Neural progenitor cell (in vitro differentiated cells): ENCODE measurements at places on chromosomes 16 and 17.

- DNase-seq: no peak
These were observed 38.0 kb downstream of the AXIN2 start for GRCh38 chr17:65523411-65523810.

- DNase-seq: no peak
These were observed 140.3 kb downstream of the SLC39A11 start for GRCh38 chr17:72952220-72952619.

DNA sequence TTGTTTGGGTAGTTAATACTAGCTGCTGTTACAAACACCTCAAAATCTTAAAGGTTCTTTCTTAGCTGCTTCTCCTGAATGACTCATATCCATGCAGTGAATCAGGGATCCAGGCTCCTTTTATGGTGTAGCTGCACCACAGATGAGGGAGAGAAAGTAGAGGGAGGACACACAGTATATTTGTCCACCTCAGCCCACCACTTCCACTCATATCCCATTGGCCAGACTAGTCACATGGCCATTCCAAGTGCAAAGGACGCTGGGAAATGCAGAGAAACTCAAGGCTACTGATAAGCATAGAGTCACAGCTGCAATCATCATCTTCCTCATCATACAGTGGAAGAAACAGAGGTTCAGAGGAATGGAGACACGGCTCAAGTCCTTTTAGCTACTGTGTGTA is 63.8 kb downstream of the GSG1L start:
- no peak for DNase-seq

DNA sequence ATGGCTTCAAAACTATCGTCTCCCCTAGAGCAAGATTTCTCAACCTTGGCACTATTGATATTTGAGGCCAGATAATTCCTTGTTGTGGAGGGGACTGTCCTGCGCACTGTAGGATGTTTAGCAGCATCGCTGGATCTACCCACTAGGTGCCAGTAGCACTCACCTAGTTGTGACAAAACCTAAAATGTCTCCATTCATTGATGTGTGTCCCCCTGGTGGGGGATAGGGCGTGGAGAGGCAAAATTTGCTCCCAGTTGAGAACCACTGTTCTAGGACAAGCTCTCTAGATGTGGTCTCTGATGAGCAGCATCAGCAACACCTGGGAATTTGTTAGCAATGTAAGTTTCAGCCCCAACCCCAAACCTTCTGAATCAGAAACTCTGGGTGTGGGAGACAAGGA is 259.0 kb downstream of the XYLT1 start:
- peak; percentile 81 for DNase-seq

DNA sequence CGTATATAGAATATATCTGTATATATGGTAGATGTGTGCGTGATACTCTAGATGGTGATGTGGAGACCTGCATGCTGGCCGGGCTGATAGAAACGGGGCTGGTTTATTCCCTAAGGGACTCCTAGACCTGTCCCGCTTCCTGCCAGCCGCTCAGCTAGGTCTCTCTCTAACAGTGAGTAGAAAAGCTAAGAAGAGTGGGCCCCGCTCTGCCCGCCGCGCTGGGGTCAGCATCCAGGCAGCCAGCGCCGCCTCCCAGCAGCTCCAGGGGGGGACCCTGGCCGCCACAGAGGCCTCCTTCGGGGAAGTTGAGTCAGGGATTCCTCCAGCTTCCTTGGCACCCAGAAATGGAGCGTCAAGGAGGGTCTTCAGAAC is 9.4 kb downstream of the CYGB start:
- no peak for DNase-seq

- DNase-seq: peak; percentile 89
These were observed 58.5 kb downstream of the TMEM235 start for GRCh38 chr17:78289802-78290363.

DNA sequence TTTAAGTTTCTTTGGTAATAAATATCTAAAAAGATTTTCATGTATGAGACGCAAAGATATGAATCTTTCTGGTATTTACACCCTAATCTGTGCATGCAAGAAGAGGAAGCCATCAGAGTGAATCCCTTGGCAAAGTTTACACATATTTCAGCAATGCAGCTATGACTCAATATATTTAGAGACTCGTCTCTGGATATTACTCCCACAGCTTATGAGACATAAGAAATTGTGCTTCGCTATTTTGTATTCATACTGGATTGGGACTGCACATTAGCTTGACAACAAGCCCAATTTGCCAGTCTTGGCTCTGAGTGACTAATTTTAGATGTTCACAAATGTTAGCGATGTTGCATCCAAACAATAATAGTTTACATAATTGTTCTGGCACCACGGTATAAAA is 532.0 kb downstream of the CDH11 start:
- no peak for DNase-seq
